ENCODE measurements at places on chromosomes 1 and 21.

DNA sequence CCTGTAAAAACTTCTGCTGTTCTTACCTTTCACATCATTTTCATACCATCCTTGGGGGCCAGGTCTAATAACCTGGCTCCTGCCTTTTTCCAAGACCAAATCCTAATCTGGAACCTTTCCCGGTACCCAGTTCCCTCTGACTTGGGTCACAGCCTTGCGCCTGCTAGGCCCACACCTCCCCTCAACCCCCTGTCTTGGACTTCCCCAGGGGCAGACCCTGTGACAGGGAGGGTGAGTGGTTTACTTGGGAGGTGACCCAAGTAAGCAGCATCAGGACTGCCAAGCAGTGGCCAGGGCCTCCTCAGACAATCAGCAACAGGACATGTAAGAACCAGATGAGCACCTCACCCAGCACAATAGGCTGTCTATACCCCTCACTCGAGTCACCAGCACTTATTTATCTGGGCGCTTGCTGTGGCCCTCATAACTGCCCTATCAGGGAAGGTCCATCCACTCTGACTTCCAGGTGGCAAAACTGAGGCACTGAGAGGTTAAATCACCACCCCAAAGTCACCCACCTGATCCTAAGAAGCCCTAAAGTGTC lies 124.7 kb downstream of the MATN1 start:
- no peak for DNase-seq

DNA sequence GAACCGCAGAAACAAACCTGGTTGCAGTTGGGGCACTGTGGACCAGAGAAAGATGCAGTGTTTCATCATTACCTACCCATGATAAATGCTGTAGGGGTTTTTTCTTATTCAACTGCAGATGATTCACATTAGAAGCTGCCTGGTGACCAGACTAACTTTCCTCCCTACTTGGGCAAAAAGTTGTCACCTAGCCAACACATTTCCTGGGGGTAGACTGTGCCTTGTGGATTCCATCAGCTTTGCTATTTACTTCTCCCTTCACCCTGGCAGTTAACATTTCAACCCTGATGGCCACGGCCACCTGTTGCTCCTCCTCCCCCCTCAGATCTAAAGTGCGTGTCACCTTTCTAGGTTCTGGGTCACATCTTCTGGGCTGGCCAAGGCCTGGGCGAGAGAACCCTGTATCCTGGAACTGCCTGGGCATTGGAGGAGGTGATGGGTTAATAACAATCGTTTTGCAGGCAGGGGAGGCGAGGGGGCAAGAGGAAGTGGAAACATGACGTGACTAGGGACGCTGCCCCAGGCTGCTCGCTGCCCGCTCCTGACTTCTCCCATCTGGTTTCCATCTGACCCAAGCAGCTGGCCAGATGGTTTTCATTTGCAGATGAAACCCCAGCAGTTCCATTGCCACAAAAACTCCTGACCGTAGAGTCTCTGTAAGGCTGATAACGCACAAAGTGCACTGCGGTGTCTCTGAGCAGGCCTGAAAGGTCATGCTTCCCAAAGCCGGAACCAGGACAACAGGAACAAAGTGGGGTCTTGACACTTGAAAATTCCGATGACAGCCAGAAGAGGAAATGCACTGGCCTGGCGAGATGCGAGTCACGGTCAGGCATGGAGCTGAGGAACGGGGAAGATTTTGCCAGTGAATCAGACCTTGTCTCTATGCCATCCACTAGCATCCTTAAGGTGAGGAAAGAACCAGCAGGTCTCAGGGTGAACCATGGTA lies 36.6 kb downstream of the CAPZB start:
- no peak for DNase-seq

DNA sequence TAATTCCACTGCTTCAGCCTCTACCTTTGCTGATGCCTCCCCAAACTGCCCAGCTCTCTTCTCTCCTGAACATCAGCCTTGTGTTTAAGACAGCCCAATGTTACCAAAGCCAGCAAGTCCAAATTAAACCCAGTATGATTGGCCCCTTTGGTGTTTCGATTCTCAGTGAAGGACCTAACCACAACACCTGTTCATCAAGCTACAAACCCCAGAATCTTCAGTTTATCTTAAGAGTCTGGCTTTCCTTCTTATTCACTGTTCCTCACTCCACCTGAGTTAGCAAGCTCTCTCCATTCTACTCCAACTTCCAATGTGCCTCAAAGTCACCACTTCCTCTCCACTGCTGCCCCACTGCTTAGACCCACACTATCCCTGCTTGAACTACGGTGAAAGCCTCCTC lies 25.5 kb upstream of the ITPKB start:
- no peak for DNase-seq

DNA sequence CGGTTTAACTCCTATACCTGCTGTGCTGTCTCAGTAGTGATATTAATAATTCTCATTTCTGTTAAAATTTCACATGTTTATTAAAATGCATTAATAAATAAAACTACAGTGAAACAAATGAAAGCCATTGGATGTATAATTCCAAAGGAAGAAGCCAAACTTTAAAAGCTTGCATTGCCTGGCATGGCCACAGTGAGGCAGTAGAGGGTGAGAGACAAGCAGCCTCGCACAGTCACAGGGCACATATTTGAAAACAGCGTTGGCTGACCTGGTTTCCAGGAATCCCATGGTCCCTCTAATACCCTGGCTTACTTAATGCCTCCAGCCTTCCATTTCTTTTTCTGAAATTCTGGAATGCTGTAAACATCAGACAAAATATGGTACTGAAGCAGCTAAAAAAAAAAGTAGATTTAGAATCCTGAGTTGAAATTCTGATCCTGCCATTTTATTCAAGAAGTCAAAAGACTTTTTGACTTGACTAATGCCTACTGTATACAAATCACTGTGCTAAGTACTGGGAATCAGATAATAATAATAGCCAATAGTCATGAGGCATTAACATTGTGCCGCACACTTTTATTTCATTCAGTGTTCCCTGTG lies 6.7 kb upstream of the RNASEL start:
- peak; percentile 58 for DNase-seq

DNA sequence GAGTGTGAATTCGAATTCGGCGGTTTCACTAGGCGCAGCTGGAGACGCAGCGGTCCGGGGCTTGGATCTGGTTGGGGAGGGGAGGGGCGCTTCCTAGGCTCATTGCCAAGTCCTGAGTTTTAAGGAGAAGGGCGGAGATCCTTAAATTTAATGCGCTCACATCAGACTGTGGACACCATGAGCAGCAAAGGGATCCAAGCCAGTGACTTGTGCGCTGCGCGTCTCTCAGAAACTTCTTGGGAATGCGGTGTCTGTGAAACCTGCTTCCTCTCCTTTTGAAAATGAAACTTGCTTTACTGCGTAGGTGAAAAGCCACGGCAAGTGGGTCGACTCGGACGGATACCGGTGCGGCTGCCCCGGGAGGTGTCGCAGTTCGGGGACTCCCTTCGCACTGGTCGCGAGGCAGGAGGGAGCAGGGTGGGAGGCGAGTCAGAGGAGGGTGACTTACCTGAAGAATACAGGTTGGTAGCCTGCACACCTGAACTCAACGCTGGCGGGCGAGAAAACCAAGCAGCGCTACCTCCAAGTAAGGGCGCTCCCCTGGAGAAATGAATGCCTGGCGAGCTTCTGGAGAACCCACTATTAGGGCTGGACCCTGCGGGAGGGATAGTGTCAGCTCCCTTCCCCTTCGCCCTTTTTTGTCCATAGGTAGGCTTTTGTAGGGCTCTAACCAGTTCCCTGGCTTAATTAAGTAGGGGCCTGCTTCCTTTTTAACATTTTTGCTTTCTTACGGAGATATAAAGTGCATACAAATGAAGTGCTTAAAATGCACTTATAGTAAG lies 992 bp downstream of the TENT5C start:
- no peak for DNase-seq

DNA sequence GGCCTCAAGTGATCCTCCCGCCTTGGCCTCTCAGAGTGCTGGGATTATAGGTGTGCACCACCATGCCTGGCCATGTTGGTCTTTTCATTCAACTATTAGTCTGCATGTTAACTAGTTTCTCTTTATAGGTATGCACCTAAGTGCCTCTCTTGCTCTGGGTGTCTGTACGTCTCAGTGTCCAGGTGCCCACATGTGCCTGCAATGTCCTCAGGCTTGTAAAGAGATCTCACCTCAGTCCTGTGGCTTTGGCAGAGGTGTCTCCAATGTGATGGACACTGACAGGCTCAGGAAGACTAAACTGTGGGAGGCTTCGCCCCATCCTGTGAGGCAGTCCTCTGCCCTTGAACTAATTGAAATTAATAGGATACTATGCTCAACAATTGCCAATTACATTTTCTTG lies 526.3 kb downstream of the PTPRU start:
- no peak for DNase-seq

DNA sequence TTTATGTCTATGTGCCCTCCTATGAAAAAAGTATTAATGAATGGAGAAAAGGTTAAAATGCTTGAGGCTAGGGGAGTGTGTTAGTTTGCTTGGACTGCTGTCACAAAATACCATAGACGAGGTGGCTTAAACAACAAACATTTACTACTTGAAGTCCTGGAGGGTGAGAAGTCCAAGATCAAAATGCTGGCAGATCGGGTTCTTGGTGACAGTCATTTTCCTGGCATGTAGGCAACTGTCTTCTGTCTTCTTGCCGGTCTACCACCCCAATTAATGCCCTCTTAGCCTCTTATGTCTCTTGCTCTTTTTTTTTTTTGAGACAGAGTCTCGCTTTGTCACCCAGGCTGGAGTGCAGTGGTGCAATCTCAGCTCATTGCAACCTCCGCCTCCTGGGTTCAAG lies 15.0 kb downstream of the ARID1A start:
- no peak for DNase-seq

- peak; percentile 82 for DNase-seq
Measured at GRCh38 chr1:243748706-243749283, 101.2 kb downstream of the AKT3 start.

DNA sequence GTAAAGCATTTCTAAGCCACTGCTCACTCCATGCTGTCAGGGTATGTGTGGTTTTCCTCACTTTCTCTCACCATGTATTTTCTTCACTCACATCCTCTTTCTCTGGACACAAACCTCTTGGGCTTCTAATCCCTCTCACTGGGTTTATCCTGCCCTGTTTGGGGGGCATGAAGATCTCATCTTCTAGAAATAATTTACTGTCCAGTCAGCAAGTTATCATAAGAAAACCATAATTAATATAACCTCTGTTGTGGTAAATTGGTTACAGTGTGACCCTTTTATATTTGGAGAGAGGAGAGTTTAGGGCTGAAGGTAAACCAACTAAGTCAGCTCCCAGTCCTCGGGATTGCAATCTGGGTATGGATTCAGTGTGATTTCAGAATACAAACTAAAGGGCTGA lies 213.8 kb upstream of the PROX1 start:
- DNase-seq = no peak

DNA sequence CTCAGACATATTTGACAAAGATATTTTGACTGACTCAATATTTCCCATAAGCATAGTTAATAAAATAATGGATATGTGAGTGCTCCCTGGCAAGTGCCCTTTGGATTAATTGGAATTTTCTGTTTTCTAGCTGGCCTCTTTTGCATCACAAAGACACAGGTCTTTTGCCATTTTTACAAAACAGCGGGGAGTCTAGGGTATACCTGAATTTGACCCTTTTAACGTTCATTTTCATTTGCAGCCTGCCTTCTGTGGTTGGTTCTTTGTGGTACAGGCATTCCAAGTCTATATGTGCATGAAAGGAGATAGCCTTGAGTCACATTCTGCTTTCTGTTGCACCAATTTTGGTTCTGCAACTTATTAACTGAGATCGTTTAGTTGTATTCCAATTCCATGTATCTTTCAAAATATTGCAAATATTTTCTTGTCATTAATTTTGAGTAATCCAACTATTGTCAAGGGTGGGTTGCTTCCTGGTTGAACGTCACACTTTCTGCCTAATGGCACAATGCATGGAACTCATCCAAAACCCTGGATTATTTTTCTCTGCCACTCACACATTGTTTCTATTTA lies 171.7 kb downstream of the CRB1 start:
- DNase-seq = no peak

GRCh38 chr1:113809670-113810602 lies 2.3 kb downstream of the RSBN1 start:
- no peak for DNase-seq

DNA sequence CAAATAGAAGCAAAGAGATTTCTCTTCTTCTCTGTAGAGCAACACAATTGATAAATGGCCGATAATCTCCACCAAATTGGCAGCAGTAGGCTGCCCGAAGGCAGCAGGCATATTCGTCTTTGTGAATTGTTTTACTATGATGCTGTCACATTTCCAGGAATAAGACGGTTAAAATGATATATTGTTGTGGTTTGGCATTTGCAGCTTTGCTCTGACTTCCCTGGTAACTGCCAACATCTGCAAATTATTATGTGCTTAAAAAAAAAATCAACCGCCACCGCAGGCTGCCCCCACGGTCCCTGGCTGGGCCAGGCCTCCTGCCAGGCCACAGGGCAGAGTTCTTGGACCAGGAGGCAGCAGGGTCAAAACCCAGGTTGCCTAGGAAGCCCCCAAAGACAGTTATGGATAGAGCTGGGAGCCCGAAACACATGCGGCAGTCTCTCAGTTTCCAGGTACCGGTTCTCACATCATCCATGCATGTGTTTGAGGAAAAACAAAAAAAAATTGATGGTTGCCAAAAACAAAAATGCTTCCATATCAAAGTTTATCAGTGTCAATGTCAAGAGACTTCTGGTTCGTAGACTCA lies 179.3 kb downstream of the ETS2 start:
- DNase-seq = peak; percentile 32

DNA sequence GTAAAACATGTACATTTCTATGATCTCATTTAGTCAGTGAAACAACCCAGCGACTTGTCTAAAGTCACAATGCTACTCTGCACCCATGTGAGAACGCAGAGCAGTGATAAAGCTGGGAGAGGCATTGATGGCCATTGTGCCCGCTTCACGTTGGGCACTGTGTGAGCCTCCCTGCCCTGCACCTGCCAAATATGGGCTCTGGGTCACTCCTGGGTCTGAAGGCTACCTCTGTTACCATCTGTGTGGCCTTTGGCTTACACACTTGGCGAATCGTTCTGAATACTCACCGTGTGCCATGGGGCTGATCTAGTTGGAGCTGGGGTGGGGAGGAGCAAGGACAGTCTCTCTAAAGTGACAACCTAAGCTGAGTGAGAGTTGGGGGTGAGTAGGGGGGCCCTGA lies 29.9 kb downstream of the PCSK9 start:
- DNase-seq = no peak

GRCh38 chr1:64472805-64473204 lies 2.9 kb downstream of the CACHD1 start:
- DNase-seq = no peak

- DNase-seq = peak; percentile 18
Measured at GRCh38 chr1:192939440-192939839, 119.7 kb downstream of the UCHL5 start.

DNA sequence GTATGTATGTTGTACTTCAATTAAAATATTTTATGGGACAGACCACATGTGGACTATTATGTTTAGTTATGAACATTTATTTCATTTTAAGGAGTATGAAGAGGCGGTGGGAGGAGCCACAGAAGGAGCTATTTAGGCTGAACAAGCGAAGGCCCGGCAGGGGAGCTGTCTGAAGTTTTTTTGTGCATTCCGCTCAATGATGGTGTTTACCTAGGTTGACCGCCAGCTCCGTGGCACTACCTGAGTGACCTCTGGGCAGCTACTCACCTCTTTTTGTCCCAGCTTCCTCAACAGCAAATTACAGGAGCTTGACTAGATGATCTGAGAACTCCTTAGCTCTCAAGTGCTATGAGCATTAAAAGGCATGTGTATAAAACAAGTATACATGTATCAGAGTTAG lies 32.7 kb upstream of the C1orf198 start:
- DNase-seq = no peak

- no peak for DNase-seq
Measured at GRCh38 chr1:180171691-180172090, 17.0 kb downstream of the QSOX1 start.
